Activated T-cell treated with anti-CD3 and anti-CD28 coated beads, Interleukin-2, amount 50 U/mL, for 24 hours (primary cell): ENCODE measurements at places on chromosomes 4 and X.

DNA sequence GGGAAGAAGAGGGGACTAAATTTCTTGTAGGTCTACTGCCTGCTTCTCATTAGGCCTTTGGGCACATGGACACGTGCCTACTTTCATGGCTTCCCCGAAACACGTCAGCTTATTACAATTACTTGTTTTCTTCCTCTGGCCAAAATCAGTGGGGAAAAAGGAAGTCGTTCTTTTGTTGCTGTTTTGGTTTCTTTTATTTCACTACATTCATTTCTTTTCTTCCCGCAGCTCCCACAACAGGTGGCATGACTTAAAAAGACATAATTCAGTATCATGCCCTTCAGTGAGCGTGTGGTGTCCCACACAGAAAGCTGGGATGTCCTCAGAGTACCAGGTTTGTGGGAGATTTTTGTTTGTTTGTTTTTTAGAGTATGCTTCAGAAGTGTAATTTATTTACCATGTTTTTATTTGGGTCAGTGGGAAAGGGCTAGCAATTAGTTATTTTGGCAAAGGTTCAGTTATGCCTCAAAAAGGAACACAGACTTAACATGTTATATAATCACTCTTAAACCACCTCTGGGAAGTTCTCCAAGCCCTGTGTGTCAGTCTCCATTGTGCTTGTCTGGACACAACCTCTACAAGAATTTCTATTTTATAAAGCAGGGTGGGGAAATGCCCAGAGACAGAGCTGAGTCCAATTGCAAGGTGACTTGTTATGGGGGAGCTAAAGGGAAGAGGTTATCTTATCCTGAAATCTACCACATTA lies 44.2 kb upstream of the SPRY1 start:
- H3K27me3 ChIP-seq = peaks cover 6% of the 10 kb centered on the region
- H3K36me3 ChIP-seq = no peaks in the 10 kb centered on the region
- H3K4me3 ChIP-seq = no peak overlapping the region

DNA sequence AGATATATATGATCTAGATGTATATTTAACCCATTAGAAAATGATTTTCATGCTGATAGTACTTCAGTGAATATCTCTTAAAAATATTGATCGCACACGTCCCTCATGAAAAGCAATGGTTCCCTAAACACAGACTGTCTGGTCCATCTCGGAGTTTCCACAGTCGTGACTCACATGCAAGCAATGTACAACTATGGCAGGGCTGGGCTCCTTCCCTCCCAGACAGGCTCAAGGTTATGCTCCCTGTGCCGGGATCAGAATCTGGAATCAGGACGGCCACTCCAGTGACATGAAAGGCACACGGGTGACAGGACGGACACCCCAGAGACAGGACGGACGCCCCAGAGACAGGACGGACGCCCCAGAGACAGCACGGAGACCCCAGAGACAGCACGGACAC lies 40.2 kb upstream of the PPP2R3B start:
- peaks cover 46% of the 10 kb centered on the region for H3K27me3 ChIP-seq
- no peak for DNase-seq
- H3K4me1 ChIP-seq = peaks cover 3% of the 10 kb centered on the region

DNA sequence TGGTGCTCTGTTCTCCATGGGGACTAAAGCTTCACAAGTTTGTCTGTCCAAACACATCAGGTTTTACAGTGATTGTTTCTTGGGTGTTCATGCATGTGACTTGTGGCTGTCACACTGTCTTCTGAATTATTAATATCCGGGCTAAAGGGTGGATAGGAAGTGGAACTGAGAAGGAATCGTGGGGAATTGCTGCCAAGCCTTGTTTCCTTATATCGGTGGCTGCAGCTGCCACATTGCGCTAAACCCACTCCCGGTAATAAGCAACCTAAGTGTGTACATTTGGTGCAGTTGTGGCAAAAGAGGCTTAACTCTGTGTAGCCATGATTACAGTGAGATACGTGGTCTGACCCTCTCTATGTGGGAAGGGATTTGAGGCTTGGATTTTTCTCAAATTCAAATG lies 30.7 kb downstream of the SEPTIN11 start:
- H3K27ac ChIP-seq = no peak overlapping the region
- no peaks in the 10 kb centered on the region for H3K27me3 ChIP-seq
- no peak overlapping the region for H3K4me3 ChIP-seq
- peaks cover 64% of the 10 kb centered on the region for H3K4me1 ChIP-seq

DNA sequence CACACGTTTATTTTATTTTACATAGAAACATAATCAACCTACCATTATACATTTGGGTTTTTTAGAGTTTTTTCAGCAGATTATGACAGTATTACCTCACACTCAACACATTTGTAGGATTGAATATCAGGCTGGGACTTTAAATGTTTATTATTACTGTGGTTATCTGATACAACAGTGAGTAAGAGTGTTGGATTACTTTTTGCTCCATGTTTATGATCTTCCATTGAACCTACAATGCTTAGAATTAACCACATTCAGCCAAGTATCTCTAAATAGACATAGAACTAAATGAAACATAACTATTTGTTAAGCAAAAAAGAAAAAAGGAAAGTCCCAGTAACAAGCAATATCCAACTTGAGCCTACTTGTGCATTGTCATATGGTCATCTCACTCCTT lies 607.4 kb upstream of the PITX2 start:
- H3K4me3 ChIP-seq = no peak overlapping the region
- H3K27ac ChIP-seq = no peak overlapping the region
- no peaks in the 10 kb centered on the region for H3K4me1 ChIP-seq

GRCh38 chrX:20515841-20516461 lies 249.2 kb upstream of the RPS6KA3 start:
- H3K4me3 ChIP-seq = peak overlapping the region; percentile 24
- peaks cover 43% of the 10 kb centered on the region for H3K4me1 ChIP-seq
- DNase-seq = peak; percentile 45
- H3K27me3 ChIP-seq = peaks cover 73% of the 10 kb centered on the region
- peak overlapping the region; percentile 95 for H3K27ac ChIP-seq

- peaks cover 32% of the 10 kb centered on the region for H3K27me3 ChIP-seq
- no peaks in the 10 kb centered on the region for H3K36me3 ChIP-seq
- H3K27ac ChIP-seq = no peak overlapping the region
- H3K4me3 ChIP-seq = no peak overlapping the region
Measured at GRCh38 chr4:11424000-11424399, 4.7 kb downstream of the HS3ST1 start.

- H3K4me3 ChIP-seq = no peak overlapping the region
- no peaks in the 10 kb centered on the region for H3K36me3 ChIP-seq
- no peak overlapping the region for H3K27ac ChIP-seq
- H3K4me1 ChIP-seq = peaks cover 14% of the 10 kb centered on the region
Measured at GRCh38 chr4:7073526-7074390, 5.9 kb upstream of the GRPEL1 start.

- DNase-seq = no peak
- H3K4me1 ChIP-seq = no peaks in the 10 kb centered on the region
- H3K36me3 ChIP-seq = no peaks in the 10 kb centered on the region
- no peaks in the 10 kb centered on the region for H3K27me3 ChIP-seq
- no peak overlapping the region for H3K4me3 ChIP-seq
Measured at GRCh38 chr4:10690185-10690907, 5.8 kb upstream of the CLNK start.

DNA sequence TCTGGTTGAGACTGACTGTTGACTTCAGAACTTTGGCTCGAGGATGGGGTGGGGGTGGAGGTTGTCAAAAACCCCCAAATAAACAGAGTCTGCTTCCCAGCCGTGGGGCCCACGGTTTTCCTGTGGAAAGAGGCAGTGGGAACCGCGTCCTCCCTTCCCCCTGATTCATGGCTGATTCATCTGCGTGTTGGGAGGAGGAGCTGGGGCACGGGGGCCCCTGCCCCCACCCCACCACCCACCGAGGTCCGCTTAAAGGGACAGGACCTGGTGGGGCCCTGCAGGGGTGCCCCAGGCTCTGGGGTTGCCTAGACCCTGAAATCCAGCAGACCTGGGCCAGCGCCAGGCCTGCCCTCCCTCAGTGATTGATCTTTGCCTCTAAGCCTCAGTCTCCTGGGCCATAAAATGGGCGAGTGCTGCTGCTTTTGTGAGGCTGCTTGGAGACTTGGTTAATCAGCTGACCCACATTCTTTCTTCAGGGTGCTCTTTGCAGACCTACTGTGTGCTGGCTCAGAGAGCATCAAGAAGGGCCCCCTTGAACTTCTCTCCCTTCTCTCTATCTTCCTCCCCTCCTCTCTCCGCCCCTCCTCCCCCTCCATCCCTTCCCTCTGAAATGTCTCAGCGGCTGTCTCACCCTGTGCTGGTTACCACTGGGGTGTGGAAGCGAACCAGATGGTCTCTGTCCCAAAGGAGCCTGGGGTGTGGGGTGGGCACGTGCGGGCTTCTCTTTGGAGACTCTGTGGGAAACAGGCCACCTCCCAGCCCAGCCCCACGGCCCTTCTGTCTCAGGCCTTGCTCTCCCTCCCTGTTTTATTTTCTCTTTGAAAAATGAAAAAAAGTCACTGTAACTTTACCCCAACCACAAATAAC lies 9.1 kb downstream of the HTRA3 start:
- peaks cover 13% of the 10 kb centered on the region for H3K27me3 ChIP-seq
- no peak for DNase-seq
- no peaks in the 10 kb centered on the region for H3K4me1 ChIP-seq
- H3K4me3 ChIP-seq = no peak overlapping the region
- no peaks in the 10 kb centered on the region for H3K36me3 ChIP-seq
- H3K27ac ChIP-seq = no peak overlapping the region

GRCh38 chr4:134028421-134028820 lies 173.2 kb downstream of the PABPC4L start:
- DNase-seq = no peak
- H3K27ac ChIP-seq = no peak overlapping the region
- no peaks in the 10 kb centered on the region for H3K27me3 ChIP-seq
- no peak overlapping the region for H3K4me3 ChIP-seq
- no peaks in the 10 kb centered on the region for H3K4me1 ChIP-seq

DNA sequence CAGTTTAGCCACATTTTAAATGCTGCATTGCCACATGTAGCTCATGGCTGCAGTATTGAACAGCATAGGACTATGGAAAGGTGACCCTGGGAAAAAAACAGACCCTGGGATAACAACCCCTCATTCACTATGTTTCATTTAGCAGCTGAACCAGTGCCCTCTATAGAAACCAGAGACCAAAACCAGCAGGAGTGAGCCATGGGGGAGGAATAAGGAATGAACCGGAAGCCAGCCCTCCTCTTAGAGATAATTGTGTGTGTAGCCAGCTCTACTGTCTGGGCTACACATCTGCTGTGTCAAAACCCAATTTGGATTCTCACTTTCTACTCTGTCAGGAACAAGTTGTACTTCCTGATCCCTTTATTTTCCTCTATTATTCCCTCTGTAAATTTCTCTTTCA lies 158.5 kb upstream of the S100G start:
- no peak for DNase-seq
- no peaks in the 10 kb centered on the region for H3K36me3 ChIP-seq

DNA sequence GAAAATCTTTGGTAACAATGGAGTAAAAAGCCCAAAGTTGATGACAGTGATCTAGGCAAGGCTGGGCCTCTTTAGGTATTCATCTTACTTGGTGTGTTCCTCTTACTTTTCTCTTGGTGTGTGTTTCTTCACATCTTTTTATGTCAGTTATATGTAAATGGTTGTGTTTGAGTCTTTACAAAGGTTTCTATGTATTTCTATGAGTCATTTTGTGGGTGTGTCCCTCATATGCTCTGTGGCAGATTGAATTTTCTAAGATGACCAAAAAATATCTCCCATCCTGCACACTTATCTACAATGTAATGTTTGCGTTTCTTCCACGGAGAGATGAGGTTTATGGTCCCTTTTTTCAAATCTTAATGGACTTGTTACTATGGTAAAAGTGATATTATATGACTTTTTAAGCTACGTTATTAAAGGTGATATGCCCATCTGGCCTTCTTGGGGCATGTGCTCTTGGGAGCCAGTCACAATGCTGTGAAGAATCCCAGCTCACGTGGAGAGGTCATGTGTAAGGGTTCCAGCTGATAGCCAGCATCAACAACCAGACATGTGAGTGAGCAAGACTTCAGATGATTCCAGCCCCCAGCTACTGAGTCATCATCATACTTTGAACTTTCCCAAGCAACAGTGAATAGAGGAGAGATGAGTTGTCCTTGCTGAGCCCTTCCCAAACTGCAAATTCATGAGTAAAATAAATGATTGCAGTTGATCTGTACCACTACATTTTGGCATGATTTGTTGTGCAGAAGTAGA lies 126.9 kb downstream of the CBLL2 start:
- H3K4me1 ChIP-seq = no peaks in the 10 kb centered on the region
- DNase-seq = no peak
- no peak overlapping the region for H3K27ac ChIP-seq
- H3K27me3 ChIP-seq = peaks cover 9% of the 10 kb centered on the region

GRCh38 chr4:115259642-115260041 lies 146.2 kb upstream of the NDST4 start:
- H3K4me3 ChIP-seq = no peak overlapping the region
- DNase-seq = no peak
- no peaks in the 10 kb centered on the region for H3K4me1 ChIP-seq
- H3K36me3 ChIP-seq = no peaks in the 10 kb centered on the region
- no peak overlapping the region for H3K27ac ChIP-seq

DNA sequence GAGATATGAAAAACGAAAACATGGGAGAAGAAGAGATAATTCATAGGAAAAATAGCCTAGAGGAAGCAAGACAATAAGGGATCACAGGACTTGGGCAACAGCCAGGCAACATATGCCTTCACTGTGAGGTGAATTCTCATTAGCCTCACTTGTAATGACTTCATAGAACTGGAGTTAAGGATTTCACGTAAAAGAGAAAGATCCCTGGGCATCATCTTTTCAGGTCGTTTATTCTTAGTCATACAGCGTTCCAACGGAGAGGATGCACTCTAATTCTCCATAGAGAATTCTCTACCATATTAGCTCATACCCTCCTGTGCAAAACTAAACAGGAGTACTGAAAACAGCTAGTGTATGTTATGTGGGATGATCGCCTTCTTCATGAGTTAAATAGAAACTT lies 1.4 kb downstream of the PRKG2 start:
- no peaks in the 10 kb centered on the region for H3K36me3 ChIP-seq
- peaks cover 57% of the 10 kb centered on the region for H3K27me3 ChIP-seq
- no peak for DNase-seq
- peaks cover 13% of the 10 kb centered on the region for H3K4me1 ChIP-seq
- no peak overlapping the region for H3K4me3 ChIP-seq

DNA sequence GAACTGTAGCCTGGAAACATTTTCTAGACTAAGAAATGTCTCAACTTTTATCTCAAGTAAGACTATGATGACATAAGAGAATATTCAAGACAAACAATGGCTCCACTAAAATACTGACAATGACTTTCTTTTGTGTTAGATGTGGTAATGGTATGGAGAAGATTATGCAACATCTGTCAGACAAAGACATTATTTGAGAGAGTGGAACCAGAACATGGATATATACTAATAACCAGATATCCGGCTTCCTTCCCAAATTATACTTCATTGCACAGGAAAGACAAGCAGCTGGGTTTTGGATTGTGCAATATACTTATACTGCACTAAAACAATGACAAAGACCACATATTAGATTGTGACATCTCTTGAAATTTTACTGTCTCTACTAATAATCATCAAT lies 290.8 kb upstream of the GIMD1 start:
- DNase-seq = no peak
- no peak overlapping the region for H3K4me3 ChIP-seq
- H3K27me3 ChIP-seq = no peaks in the 10 kb centered on the region
- H3K27ac ChIP-seq = no peak overlapping the region

- no peaks in the 10 kb centered on the region for H3K36me3 ChIP-seq
- no peak for DNase-seq
- peaks cover 7% of the 10 kb centered on the region for H3K4me1 ChIP-seq
- no peak overlapping the region for H3K4me3 ChIP-seq
Measured at GRCh38 chr4:74539044-74539790, 94.3 kb downstream of the AREG start.

- peaks cover 94% of the 10 kb centered on the region for H3K4me1 ChIP-seq
- H3K36me3 ChIP-seq = no peaks in the 10 kb centered on the region
- no peak overlapping the region for H3K4me3 ChIP-seq
- H3K27ac ChIP-seq = peak overlapping the region; percentile 98
- DNase-seq = no peak
- H3K27me3 ChIP-seq = peaks cover 26% of the 10 kb centered on the region
Measured at GRCh38 chrX:136625246-136625645, 22.7 kb upstream of the CD40LG start.
